NCI-H446 (cell line): ENCODE measurements at places on chromosomes 16 and 17.

DNA sequence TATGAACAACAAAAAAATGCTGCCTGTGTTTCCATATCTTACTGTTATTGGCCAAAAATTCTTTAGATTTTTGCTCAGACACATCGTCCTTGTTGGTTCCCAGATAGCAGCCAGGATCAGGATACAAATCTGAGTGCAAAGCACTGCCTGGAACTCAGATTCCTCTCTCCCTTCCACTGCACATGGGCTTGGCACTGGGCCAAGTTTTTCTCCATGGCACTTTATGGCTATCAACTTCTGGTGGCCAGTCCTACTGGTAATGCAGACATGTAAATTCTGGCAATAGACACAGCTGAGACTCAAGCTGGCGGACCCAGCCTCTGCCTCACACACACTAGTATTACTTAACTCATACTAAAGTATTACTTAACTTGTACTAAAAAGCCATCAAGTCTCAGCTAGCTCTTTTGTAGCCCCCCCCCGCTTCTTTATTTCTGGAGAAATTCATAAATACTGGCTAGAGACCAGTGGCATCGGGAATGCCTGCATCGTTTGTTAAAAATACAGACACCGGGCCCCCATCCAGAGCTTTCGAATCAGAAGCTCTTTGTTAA is 181.2 kb upstream of the COX10 start:
- DNase-seq, result peak; percentile 0

- DNase-seq, result no peak
Observed at GRCh38 chr17:78132767-78133178, 2.2 kb downstream of the TMC8 start.

DNA sequence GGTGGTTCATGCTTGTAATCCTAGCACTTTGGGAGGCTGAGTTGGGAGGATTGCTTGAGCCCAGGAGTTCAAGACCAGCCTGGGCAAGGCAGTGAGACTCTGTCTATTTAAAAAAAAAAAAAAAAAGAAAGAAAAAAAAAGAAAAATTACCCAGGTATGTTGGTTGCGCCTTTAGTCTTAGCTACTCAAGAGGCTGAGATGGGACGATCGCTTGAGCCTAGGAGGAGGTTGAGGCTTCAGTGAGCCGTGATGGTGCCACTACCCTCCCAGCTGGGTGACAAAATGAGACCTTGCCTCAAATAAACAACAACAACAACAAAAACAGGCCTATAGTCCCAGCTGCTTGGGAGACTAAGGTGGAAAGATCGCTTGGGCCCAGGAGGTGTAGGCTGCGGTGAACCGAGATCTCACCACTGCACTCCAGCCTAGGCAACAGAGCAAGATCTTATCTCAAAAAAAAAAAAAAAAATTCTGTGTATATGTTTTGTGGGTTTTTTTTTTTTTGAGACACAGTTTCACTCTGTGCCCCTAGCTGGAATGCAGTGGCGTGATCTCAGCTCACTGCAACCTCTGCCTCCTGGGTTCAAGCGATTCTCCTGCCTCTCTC is 12.5 kb upstream of the ANKRD40CL start:
- no peak for DNase-seq

DNA sequence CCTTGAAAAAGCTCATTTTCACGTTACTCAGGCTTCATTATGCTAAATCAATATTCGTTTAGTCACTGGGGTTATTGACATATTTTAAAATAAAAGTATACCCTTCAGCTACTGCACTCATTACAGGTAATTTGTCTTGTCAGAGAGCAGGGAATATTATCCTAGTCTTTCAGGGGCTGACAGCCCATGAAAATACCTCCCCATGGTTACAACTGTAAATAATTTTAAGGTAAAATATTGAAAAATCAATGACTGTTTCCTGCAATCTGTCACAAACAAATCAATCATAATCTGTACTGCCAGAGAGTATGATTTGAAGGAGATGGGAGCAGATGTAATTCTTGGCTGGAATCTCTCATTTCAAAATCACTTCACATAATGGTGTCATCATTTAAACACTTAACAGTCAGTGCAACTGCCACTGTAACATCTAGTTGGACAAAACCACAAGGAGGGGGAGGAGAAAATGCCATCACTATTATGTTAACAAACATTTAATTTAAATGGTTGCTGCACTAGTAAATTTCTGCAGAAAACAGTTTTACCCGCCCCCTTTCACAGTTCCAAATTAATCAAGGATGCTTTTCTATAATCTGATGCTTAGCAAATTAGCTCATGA is 9.3 kb upstream of the IRX5 start:
- DNase-seq, result no peak

- DNase-seq, result no peak
Observed at GRCh38 chr16:85627089-85627488, 14.0 kb downstream of the GSE1 start.

GRCh38 chr16:79265196-79265595 is 335.3 kb downstream of the MAF start:
- DNase-seq, result no peak

- no peak for DNase-seq
Observed at GRCh38 chr17:17050346-17051345, 8.4 kb downstream of the MPRIP start.

DNA sequence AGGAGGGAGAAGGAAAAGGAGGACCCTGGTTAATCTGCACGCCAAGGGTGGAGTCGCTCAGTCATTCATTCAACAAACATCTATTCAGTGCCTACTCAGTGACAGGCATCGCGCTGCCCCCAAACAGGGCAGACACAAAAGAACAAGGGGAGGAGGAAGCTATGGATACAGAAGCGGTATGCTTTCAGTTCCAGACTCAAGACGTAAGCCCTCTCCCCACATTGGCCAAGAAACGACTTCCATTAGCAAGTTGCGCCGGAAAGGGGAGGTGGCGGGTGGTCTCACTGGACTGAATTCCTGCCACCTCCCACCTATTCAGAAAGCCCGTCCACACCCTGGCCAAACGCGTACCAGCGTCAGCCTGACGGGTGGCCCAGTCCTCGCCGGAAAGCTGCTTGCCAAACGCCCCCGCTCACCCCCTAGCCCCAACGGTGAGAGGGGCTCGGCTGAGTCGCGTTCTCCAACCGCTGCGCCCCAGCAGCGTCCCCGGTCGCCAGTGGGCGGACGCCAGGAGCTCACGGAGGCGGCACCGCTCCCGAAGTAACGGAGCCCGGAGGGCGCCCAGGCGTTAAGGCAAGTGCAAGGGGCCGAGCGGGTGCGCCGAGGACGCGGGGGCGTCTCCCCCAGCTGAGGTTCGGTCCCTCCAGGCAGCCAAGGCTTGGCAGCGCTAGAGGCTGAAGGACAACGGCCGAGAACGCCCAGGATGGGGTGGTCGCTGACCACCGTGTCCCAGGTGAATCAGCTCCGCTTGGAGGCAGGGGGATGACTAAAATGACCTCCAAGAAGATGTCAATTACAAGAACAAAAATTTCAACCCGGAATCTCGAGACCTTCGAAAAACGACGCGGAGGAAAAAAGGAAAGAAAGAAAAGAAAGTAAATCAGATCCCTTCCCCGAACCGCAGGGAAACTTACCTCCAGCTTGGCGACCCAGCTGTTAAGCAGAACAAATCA is 470.7 kb downstream of the SOX9 start:
- DNase-seq, result no peak

DNA sequence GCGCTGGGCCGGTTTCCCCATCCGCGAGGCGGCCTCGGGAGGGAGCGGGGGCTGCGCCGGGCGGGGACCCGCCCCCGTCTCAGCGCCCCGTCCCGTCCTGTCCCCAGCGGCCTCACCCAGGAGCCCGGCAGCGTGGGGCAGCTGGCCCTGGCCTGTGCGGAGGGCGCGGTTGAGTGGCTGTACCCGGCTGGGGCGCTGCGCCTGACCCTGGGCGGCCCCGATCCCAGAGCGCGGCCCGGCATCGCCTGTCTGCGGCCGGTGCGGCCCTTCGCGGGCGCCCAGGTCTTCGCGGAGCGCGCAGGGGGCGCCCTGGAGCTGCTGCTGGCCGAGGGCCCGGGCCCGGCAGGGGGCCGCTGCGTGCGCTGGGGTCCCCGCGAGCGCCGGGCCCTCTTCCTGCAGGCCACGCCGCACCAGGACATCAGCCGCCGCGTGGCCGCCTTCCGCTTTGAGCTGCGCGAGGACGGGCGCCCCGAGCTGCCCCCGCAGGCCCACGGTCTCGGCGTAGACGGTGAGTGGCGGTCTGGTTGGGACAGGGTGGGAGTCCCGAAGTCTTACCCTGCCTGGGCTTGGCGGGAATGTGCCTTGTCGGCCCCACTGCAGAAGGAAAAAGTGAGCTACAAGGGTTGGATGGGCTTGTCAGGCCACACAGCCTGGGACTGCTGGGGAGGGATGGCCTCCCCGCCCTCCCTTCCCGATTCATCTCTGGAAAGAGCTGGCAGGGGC is 720 bp downstream of the METRN start:
- DNase-seq, result no peak

- no peak for DNase-seq
Observed at GRCh38 chr16:87993901-87994300, 42.7 kb downstream of the BANP start.

- no peak for DNase-seq
Observed at GRCh38 chr17:77391668-77392375, 251.1 kb downstream of the SEC14L1 start.

GRCh38 chr17:63066158-63066813 is 100.3 kb downstream of the TANC2 start:
- DNase-seq, result no peak

GRCh38 chr16:66334853-66335574 is 31.5 kb upstream of the CDH5 start:
- DNase-seq, result no peak

DNA sequence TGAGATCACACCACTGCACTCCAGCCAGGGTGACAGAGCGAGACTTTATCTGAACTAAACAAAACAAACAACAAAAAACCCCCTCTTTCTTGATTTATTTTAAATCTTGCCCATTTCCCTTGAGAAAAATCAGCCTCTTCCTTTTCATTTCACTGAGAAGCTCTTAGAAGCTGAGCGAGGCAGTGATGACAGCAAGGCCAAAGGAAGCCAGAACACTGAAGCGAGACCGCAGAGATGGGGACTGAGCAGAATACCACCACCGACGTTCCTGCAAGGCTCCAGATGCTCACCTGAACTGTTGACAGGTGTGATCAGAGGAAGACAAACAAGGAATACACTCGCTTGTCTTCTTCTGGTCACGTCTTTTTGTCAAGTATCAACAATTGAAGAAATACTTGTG is 30.5 kb upstream of the IRF8 start:
- no peak for DNase-seq

DNA sequence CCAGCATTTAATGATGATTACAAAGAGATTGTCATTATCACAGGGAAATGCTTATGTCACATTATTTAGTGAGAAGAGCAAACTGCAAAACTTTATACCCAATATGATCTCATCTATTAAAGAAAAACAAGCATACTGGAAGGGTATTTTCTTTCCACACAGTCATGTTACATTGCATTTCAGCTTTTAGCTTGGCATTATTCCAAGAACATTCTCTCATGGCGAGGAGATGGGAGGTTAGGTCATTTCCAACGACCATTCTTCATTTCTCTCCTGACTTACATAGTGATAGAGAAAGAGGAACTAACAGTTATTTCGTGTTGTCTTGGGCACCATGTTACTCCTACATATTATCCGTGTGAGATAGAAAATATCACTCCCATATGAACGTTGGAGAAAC is 309.4 kb upstream of the XYLT1 start:
- DNase-seq, result no peak

DNA sequence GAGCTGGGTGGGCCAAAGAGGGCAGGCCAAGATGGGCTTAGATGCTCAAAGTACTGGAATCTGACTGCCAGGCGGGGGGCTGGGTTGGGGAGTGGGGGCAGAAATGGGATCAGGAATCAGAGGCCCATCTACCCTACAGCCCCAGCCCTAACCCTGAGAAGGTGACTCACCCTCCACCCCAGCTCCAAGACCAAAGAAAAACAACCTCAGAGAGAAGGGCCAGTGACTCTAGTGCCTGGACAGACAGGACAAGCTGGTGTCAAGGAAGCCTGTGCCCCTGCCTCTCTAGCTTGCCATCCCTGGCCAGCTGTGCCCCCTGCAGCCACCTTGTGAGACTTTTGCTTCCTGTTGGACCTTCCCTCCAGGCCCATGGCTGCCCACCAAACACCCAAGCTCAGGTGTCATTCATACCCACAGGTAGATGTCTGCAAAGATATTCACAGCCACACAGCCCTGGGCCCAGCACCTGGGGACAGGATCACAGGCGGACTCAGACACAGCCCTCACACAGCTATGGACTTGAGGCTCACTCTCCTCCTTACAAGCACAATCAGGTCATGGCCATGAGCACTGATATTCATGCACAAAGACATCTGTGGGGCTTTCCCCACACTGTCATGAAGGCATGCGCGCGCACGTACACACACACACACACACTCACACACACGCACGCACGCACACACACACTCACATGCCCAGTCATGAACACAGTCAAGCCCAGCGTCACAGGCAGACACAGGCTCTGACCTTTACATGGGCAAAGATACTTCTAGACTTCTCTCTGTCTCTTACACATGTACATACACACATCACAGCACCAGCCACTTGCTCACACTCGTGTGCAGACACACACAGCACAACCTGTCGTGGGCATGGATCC is 2.8 kb downstream of the WNT3 start:
- DNase-seq, result no peak

DNA sequence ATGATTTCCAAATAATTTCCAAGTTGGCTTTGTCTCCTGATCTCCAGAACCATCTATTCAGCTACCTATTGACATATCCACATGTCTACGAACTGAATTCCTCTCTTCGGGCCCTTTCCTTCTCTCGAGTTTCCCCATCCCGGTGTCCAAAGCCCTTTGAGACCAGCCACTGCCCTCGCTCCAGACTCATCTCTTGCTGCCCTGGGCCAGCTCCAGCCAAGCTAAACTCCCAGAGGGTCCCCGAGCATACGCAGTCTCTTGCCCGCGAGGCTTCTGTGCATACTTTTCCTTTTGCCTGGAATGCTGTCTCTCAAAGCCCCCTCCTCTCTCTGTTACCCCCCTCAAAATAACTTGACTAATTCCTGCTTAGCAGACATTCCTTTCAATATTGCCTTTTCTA is 27.2 kb upstream of the TBX2 start:
- DNase-seq, result no peak

- DNase-seq, result no peak
Observed at GRCh38 chr16:28554634-28555423, 1.1 kb downstream of the SGF29 start.

DNA sequence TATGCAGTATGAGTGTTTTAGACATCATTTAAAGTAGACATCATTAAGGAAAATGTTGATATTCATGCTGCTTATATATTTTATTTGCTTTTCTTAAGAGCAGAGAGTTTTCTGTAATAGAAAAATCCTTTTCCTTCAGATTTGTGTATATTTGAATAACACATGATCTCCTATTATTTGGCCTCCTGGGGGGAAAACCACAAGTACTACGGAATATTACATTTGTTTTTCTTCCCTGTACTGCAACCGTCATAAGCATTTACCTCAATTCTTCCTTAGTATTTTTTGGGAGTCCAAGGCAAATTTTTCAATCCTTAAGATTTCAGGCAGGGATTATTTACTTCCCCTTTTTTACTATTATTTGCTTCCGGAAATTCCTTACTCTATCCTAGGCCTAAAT is 6.0 kb downstream of the RSPRY1 start:
- DNase-seq, result no peak

DNA sequence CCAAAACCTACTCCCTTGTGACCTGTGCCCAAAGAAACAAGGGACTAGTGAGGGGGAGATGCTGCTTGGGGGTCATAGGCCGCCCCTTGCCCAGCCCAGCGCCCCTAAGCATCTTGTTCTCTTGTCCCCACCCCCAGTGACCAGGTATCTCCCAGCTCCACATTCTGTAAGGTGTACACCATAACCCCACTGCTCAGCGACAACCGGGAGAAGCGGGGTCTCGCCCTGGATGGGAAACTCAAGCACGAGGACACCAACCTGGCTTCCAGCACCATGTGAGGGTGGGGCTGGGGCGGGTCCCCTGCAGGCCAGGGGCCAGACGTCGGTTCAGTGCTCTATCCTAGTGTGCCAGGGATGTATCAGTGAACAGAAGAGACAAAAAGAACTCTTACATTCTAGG is 8.7 kb downstream of the ARRB2 start:
- no peak for DNase-seq
